ENCODE measurements at places on chromosomes 4 and X.
A peak's percentile ranks its signal among the peaks of the same experiment; 100 is the strongest.

DNA sequence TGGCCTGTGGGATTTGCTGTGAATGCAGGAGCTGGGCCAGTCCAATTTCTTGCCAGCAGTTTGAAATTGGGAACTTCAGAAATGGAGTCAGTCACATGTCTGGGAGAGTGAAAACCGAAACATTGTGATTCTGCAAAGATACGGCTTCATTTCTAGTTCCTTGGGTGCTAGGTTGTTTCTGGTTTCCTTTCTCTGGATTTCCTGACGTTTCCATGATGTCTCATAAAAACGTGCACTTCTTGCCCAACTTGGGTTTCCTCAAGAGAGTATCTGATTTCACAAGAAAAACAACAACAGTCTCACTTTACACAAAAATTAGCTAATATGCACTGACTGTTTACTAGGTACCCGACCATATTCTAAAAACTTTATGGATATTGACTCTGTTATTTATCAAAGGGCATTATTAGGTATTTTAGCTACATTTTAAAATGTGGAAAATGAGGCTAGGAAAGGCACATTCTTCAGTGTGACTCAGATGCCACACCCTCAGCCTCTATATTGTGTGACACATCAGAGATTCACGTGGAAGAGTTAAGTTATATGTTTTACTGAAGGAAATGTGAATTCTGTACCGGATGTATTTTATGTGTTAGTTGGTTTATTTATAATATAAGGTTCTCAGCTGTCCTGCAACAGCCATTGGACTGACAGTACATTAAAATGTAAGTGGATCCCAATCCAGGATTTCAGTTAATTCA is 225.0 kb upstream of the PUDP start:
- no peak for DNase-seq

DNA sequence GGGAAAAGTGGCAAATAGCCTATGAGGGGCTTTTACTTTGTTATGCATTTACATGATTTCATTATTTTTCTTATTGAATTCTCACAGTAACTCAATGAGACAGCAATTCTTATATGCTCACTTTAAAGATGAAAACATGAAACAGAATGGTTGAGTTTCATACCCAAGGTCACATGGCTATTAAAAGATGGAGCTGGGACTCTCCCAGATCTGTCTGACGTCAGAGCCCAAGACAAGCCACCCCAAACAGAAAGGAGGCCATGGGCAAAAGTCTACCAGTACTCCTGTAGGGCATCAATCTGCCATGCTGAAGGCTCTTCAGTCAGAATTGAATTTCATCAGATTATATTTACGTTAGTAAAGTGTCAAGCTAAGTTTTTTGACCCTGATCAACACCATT is 13.2 kb downstream of the HSD17B11 start:
- DNase-seq = no peak

- DNase-seq = no peak
Observed at GRCh38 chrX:110346681-110347080, 12.0 kb upstream of the RTL9 start.

DNA sequence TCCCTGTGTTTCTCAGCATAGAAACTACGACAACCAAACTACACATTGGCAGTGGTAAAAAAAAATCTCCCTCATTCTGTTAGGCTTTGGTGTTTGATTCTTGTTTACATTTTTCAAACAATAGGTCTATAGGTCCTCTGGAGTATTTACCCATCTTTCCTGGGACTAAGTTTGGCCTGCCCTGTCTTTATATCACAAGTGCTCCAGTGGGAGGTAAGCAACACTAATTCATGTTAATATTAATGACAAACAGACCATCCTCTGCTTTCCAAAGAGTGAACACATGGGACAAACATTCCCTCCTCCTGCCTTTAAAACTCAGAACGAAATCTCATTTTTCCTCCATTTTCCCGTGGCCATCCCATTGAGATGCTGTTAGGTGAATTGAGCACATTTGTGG is 514.1 kb upstream of the INTU start:
- DNase-seq = no peak

- DNase-seq = no peak
Observed at GRCh38 chrX:118459494-118459893, 36.1 kb upstream of the DOCK11 start.

DNA sequence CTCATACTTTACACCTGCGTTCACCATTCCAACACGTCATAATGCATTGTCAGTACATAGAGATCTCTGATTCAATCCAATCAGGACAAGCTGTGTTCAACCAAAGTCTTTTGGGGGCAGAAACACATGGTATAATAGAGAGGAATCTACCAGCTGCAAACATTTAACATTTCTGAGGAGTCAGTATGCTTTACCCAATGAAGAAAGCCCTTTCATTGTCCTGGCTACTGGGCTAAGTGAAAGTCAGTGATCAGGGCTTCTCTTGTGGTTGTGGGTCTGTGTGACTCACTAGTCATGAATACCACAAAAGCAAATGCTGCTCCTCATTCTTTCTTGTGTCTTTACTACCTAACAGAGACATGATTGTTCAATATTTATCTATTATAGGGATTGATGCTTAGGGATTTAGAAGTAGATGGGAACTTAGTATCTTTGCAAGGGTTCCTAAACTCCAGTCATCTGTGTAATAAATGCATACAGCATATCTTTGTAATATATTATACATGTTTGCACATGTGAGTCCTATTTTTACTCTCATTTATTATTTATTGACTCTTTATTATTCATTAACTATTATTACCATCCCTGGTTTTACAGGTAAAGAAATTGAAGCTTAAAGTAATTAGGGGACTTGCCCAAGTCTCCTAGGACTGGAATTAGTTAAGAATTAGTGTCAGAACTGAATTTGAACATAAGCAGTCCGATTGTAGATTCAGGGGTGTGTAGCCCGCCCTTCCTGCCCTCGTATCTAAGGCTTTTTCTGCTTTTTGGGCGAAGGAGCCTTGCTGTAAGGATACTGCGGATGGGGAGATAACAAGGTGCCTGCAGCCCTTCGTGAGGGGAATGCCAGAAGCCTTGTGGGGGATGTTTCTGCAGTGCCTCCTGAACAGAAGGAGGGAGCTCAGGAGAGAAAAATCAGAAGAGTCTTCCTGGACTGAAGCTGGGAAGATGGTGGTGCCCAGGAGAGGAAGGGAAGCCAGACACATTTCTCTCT is 353.1 kb upstream of the BOD1L1 start:
- no peak for DNase-seq

DNA sequence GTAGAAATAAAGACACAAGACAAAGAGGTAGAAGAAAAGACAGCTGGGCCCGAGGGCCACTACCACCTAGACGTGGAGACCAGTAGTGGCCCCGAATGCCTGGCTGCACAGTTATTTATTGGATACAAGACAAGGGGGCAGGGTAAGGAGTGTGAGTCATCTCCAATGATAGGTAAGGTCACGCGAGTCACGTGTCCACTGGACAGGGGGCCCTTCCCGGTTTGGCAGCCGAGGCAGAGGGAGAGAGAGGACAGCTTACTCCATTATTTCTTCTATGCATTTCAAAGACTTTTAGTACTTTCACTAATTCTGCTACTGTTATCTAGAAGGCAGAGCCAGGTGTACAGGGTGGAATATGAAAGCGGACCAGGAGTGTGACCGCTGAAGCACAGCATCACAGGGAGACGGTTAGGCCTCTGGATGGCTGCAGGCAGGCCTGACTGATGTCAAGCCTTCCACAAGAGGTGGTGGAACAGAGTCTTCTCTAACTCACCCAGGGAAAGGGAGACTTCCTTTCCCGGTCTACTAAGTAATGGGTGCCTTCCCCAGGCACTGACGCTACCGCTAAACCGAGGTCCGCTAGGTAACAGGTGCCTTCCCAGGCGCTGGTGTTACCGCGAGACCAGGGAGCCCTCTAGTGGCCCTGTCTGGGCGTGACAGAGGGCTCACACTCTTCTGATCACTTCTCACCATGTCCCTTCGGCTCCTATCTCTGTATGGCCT is 44.9 kb downstream of the ZBTB49 start:
- DNase-seq = peak; percentile 47

Data from stimulated activated CD8-positive, alpha-beta memory T cell treated with anti-CD3 and anti-CD28 coated beads, Interleukin-15, amount 100 ng/mL, for 4 hours (primary cell).